ENCODE measurements at places on chromosomes 16 and 17.

- no peak for DNase-seq
Measured at GRCh38 chr17:47465165-47465564, 65.7 kb upstream of the NPEPPS start.

DNA sequence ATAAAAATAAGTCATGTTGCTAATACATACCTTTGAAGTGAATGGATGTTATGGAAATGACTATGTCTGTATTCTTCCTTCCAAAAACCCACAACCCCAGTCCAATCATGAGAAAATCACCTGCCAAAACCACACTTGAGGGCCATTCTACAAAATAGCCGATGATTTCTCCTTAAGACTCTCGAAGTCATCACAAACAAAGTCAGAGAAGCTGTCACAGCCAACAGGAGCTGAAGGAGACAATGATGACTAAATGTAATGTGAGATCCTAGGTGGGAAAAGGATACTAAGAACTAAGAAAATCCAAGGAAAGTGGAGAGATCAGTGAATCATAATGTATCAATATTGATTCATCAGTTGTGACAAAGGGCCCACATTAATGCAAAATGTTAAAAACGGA, 432.9 kb upstream of the DYNLRB2 start:
- DNase-seq, result no peak

GRCh38 chr16:89102041-89102471, 8.4 kb downstream of the ACSF3 start:
- no peak for DNase-seq

GRCh38 chr16:88102597-88102996, 151.4 kb downstream of the BANP start:
- no peak for DNase-seq

DNA sequence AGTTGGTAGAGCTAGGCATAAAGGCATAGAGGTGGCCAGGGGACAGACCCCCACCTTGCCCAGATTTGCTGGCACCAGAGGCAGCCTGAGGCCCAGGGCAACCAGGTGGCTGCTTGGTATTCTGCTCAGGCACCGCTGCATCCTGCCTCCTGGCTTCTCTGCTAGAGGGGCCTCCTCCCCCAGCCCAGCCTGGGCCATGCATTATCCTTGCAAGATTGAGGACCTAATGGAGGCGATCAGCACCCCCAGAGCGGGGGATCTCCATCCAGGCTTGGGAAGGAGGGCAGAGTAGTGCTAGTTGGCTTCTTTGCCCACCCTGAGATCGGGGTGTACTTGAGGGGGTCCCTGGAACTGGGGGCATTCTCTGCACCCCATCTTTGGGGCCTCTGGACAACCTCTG, 23.8 kb downstream of the CDK5RAP3 start:
- DNase-seq, result no peak

- DNase-seq, result no peak
Measured at GRCh38 chr16:72928090-72928981, 119.6 kb downstream of the ZFHX3 start.

DNA sequence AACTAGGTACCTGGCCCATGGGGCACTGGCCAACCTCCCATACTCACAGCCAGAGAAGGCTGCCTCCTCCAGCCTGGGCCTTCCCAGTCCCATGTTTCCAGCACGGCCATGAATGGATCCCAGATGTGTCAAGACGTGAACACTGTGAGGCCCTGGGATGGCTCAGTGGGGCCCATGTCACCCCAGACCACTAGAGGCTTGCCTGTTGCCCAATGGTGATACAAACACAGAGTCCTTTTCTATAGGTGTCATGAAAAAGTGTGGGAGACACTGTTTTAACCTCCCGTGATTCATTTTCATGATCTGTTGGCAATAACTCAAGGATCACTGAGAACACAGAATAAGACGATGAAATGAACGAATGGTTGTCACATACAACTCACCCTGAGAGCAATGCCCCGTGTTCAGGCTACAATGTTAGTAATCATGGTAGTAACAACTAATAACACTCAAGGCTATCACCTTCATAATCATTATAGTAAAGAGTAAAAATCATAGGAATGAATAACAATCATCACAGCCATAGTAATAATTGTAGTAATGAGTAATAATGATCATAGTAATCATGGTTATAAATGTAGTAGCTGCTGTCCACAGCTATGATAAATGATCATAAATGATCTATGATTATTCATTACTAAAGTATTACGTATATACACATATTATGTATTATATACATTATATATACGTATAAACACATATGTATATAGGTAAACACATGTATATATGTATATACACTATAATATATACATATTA, 64.0 kb downstream of the DYNLRB2 start:
- DNase-seq, result no peak

DNA sequence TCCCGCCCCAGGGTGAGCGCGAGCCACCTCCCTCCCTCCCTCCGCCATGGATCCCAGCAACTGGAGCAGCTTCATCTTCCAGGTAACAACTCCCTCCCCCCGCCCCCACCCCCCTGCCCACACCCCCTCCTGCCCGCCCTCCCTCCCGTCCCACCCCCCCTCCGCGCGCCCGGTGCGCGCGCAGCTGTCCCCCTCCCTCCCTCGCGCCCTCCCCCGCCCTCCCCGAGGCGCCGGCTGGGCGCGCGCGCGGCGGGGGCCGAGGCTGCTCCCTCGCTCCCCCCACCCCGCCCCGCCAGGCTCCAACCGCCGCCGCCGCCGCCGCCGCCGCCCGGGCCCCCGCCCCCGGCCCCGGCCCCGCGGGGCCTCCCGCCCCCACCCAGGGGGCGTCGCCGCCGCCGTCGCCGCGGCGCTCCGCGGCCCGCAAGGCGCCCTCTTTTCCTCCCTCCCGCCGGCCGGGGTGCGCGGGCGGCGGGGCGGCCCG, at the start of gene MAZ:
Gene MAZ (plus strand): TSS at position 431 of the 481 bp plus-strand sequence. CDS start 173 bp downstream, outside the sequence.
- peak; percentile 92 for DNase-seq

- peak; percentile 70 for DNase-seq
Measured at GRCh38 chr16:10514369-10515055, 65.9 kb downstream of the EMP2 start.
